ENCODE measurements at places on chromosomes 13 and 19. TPM values are rescaled to one million over a fixed set of nuclear protein-coding genes. Genes with fewer than 3 reads are reported as not detected.

TUBB4A gene
- total RNA-seq: 2.6 TPM

TJP3 gene
- 2.6 TPM for total RNA-seq

GPX4 gene
- total RNA-seq: 316 TPM

CEACAM3 gene
- total RNA-seq: not detected

ZNF708 gene
- 9.8 TPM for total RNA-seq

ZNF480 gene
- 2.0 TPM for total RNA-seq
